ENCODE measurements at places on chromosomes 1 and 21.

- no peak for DNase-seq
Observed at GRCh38 chr1:209647156-209647555, 5.1 kb downstream of the LAMB3 start.

- DNase-seq, result no peak
Observed at GRCh38 chr1:220703305-220703704, 13.1 kb downstream of the C1orf115 start.

DNA sequence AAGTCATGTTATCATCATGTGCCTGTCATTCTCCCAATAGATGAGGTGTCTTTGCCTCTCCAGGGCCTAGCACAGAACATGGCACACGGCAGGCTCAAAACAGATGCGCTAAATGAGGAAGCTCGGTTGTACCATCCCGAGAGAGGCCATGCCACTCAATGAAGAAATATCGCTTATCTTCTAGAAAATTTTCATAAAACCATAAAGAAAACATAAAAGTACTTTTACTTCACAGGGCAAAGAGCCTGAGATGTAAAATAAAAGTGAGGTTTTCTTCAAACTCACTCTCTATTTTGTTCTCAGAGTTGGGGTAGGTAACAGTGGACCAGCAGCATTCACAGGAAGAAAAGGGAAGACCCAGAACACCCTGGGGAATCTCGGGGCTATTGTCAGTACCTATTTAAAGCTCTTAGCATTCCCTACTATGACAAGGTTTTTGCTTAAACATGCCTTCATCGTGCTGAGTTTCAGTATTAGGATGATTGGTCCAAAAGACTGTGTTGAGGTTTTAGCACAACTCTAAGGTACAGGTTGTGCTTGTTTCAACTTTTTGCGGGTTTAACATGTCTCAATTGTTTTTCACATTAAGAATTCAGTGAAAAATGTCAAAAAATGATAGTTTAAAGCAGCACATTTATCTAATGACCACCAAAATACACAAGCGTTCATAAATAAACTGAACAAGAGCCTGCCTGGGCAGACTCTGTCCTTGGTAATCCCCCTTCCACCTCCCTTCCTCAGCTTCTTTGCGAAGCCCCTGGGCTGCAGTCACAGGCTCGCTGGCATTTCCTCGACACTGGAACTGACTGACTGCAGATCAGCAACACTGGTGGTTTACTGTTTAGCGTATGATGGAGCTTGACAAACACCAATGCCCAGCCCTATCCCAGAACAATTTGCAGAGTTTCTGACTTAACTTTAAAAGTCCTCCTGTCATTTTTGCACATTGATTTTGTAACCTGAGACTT, 55.6 kb downstream of the COQ8A start:
- DNase-seq, result no peak

DNA sequence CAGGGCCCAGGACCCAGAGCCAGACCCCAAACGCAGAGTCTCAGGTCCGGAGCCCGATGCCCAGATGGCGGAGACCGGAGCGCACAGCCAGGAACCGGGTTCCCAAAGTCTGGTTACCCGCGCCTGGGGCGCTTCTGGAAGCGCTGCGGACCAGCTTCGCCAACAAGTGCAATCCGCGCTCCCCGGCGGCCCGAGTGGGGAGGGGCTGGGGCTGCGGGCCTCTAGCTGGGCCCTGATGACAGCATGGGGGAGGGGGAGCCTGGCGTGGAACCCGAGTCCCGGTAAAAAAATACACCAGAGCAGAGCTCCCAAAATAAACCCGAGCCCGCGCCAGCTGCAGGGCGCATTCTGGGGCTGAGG, 494 bp downstream of the NT5C1A start:
- DNase-seq, result no peak

DNA sequence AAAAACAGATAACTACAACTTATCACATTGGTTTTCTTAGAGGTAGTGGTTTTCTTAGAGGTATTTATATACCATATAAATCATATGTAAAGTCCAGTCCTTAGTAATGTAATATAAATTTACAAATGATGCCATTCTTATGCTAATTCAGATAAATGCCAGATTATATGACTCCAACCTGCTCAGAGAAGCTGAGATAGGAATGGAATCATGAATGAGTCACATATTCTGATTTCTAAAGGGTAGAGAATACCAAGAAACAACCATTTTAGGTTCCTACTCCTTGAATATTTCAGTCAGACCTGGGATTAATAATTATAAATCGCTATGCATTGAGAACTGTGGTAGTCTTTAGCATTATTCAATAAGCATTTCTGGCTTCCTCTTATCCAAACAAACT, 760.1 kb upstream of the NEGR1 start:
- DNase-seq, result no peak

GRCh38 chr1:114130213-114130612, 23.5 kb downstream of the SYT6 start:
- no peak for DNase-seq

GRCh38 chr1:166390366-166391033, 223.7 kb upstream of the FAM78B start:
- DNase-seq, result no peak

- DNase-seq, result no peak
Observed at GRCh38 chr1:239483391-239483790, 97.0 kb downstream of the CHRM3 start.

DNA sequence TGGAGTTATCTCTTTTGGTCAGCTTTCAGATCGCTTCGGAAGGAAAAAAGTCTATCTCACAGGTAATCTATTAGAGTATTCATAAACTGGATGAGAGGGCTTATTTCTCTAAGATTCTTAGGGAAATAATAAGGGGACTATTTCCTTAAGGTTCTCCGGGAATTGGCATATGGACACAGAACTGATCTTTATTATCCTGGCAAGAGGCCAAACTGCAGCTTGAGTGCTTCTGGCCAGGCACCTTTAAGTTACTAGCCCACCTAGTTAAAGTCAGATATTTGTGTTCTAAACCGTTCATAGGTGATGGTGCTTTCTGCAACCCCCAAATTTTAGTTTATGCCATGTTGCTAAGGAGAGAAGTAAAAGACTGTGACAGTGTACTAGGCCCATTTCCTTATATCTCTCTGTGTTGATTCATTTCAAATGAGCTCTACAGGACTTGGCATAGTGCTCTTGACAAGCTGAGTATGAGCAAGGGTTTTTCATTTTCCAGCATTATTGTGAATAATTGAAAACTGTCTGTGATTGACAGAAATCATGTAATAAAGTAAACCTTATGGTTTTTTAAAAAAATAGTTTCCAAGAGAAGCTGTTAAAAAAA, 43.4 kb downstream of the SLC22A15 start:
- no peak for DNase-seq

DNA sequence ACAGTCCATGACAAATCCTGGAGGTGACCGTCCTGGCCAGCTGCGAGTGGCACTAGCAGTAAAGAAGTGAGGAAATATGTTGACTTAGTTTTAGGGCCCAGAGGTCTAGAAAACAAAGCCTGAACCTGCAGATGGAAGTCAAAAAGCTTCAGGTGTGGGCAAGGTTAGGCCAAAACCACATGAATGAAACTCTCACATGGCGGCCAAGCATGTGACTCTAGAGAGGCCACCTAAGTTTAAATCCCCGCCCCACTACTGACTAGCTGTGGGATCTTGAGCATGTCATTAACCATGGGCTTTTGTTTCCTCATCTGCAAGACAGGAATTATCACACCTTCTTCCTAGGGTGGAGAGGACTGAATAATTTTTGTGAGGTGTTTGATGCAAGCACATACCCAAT, 148.2 kb upstream of the DAB1 start:
- DNase-seq, result no peak

DNA sequence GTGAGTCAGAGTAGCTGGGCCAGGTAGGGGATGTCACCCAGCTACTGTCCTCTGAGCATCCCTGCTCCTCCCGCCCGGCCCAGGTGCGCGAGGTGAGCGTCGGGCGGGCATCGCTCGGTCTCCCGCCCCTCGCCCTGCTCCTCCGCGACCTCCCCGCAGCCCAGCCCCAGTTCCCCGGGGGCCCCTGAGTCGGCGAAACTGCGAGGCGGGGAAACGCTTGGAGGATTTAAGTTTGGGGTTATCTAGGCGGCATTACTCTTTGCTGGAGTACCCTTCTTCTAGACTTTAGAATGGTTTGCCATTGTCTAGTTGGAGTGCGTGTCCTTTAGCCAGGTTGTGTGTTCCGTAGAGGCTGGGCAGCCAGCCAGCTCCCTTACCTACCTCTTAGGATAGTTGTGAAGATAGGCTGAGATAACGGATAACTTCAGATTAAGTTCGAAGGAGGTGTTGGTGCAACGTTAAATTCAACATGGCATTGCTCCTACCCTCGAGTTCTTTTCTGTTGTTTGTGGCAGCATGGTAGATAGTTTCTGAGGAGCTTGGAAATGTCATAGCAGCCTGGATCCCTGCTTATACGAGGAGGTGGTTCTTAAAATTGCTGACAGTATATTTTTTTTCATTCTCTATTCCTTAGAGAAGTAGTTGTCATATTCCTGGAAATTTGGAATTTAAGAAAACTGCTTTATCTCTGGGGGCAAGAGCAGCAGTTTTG, 697 bp downstream of the AGO3 start:
- peak; percentile 9 for DNase-seq

DNA sequence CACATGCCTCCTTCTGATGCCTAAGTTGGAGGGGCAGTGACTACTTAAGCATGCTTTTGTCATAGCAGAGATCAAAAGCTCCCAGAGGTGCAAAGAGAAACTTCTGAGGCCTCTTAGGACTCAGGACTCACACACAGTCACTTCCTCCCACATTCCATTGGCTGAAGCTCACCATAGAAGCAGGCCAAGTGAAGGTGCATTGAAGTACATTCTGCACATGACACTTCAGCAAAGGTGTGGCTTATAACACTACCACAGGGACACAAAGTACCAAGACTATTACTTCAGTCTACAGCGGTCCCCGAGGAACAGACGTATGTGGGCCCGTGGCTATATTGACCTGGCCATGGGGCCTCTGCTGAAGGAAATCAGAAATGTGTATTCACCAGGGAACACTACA, 2.5 kb upstream of the POGK start:
- no peak for DNase-seq

DNA sequence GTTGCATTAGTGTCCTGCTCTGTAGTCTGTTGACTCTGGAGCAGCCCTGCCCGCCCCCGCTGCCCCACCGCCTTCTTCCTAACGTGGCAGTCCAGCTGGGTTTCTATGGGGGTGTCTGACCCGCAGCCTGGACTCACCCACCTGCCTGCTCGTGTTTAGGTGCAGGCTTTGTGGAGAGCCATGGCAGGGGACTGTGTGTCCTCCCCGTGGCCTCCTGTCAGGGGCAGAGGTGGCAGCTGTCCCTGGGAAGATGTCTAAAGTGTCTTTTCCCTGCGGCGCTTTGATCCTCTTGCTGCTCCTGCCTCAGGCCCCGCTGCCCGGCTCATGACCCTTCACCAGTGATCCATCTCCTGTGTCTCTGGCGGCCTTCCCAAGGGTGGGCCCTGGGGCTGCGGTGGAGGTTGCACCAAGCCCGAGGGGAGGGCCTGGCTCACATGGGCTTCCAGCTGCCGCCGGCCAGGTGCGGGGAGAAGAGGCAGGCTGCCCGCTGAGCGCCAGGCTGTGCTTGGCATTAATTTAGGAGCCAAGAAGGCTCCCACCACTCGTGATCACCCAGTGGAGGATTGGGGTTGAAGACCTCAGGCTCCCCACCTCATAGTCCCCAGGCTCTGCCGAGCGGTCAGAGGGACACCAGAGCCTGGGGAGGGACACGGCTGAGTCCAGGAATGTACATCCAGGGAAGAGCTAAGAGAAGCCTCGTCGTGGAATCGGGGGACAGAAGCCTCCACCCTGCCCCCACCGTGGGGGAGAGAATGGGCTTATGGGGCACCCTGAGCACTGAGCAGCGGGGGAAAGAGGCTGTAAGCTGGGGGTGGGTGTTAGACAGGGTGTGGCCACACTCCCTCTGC, 44.1 kb downstream of the COL18A1 start:
- peak; percentile 60 for DNase-seq

DNA sequence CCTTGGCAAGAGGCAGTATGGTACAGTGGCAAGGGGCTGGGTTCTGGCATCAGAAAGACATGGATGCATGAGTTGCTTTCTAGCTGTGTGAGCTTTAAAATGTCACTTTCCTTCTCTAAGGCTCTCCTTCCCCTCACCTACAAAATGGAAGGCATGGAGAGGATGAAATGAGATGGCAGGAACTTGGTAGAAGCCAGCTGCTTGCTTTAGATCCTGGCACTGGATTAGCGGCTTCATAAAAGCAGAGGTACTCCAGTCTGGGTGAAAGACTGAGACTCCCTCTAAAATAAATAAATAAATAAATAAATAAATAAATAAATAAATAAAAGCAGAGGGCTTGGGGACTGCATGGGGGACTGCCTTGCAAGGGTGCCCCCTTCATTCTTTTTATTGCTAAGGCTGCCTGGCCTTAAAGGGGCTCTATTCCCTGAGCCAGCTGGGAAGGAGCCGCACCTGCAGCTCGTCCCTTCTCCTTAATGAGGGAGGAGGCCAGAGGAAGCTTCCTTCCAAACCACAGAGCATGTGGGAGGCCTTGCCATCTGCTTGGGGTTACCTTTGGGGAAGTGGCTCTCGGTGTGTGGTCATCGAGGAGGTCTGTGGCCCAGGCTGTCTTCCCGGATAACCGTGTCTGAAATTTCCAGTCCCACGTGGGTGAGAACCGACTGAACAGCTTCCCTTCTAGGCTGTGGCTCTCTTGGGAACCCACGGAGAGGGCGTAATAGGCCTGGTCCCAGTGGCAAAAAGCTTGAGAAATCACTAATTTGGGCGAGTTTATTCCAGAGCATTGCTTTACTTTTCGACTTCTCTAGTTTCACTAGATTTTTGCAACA, 2.0 kb upstream of the ATP13A2 start:
- DNase-seq, result no peak

DNA sequence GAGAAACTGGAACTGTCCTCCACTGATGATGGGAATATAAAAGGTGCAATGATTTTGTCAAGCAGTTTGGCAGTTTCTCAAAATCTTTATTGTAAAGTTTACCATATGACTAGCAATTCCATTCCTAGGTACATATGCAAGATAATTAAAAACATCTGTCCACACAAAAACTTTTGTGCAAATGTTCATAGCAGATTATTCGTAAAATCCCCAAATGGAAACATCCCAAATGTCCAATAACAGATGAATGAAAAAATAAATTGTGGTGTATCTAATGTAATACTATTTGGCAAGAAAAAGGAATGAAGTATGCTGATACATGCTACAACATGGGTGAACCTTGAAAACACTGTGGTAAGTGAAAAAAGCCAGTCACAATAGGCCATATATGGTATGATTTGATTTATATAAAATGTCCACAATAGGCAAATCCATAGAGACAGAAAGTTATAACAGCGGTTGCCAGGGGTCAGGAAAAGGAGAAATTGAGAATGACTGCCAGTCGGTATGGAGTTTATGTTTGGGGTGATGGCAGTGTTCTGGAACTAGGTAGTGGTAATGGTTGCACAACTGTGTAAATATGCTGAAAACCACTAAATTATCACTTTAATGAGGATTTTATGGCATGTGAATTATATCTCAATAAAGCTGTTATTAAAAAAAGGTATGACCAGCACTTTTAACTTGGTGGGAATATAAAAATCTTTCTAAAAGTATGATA, 81.7 kb upstream of the BEND5 start:
- DNase-seq, result no peak

DNA sequence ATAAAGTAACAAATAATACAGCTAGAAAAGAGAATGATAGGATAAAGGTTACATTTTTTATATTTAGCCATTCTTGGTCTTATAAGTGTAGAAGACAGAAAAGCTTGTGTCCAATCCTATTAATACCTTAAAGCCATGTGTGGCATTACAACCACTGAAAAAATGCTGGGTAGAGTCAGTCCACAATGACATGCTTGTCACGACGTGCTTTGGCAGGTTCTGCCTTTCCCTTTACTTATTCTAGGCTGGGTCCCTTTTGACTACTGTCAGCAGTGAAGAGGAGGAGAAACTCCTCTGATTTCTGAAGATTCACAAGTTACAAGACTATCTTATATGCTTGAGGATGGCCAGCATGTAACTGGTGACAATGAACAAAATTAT, 14.6 kb upstream of the AIM2 start:
- no peak for DNase-seq

Data from NCI-H1092 (cell line).